Activated T-cell treated with anti-CD3 and anti-CD28 coated beads for 4 hours (primary cell): ENCODE measurements at places on chromosomes 12 and 14.

DNA sequence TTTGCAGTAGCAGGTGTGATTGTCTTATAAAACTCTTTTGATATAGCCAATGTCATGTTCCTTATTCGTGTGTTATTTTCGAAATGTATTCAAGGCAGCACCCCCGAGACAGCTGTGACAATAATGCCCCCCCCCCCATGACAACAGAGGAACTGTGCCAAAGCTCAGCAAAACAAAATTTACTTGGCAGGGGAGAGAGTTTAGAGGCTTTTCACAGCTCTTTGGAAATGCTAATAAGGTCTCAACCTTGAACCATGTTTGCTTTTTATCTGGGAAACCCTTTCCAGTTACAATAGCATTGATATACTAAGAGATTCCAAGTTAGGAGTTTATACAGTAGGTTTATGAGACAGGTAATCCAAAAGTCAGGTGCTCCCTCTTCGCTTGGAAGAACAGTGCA, 56.4 kb upstream of the USP44 start:
- no peak for DNase-seq

- no peak for DNase-seq
Measured at GRCh38 chr12:57479376-57480115, at the start of gene ARHGAP9. TSS of gene ARHGAP9 (minus strand) at chr12:57479866. CDS start at chr12:57479406, 460 bp downstream.

- no peak for DNase-seq
Measured at GRCh38 chr14:95233702-95234241, 76.4 kb upstream of the DICER1 start.

GRCh38 chr12:50218386-50218785, 51.2 kb upstream of the CERS5 start:
- no peak for DNase-seq

DNA sequence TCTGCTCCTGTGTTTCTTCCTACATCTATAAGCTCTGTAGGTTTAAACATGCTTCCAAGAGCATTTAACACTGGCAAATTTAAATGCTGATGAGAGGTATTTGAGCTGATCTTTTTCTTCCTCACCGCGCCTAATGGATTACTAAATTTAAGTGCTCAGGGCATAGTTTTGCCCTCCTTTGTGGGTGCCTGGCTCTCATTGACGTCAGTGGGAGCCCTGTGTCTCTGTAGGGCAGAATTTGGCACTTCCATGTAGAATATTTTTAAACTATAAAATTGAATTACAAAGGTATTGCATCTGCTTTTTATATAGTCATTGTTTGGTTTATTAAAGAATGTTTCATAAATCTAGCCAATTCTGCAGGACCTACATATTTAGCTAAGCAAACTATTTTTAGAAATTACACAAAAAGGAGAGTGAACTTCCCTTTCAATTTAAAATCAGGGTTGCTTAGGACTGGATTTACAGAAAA, 444.8 kb downstream of the AEBP2 start:
- no peak for DNase-seq

DNA sequence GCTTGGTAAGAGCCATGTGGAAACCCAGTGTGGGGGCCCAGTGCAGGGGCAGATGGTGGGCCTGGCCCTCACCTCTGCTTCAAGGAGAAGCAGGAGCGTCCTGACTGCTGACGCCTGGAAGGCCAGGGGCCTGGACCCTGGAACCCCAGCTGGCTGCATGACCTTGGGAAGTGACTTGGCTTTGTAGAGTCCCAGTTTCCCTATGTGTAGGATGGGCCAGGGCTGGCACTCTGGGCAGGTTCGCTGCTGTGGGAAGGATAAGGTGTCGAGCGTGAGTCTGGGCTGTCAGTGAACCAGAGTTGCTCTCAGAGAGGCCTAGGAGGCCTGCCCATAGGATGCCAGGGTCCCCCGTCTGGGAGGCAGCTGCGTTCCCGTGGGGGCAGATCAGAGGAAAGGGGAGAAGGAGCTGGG, 43.2 kb downstream of the TRAFD1 start:
- DNase-seq = no peak

GRCh38 chr12:101172316-101172715, 37.7 kb downstream of the SLC5A8 start:
- no peak for DNase-seq

- DNase-seq = no peak
Measured at GRCh38 chr12:906062-906585, 43.4 kb downstream of the RAD52 start.

DNA sequence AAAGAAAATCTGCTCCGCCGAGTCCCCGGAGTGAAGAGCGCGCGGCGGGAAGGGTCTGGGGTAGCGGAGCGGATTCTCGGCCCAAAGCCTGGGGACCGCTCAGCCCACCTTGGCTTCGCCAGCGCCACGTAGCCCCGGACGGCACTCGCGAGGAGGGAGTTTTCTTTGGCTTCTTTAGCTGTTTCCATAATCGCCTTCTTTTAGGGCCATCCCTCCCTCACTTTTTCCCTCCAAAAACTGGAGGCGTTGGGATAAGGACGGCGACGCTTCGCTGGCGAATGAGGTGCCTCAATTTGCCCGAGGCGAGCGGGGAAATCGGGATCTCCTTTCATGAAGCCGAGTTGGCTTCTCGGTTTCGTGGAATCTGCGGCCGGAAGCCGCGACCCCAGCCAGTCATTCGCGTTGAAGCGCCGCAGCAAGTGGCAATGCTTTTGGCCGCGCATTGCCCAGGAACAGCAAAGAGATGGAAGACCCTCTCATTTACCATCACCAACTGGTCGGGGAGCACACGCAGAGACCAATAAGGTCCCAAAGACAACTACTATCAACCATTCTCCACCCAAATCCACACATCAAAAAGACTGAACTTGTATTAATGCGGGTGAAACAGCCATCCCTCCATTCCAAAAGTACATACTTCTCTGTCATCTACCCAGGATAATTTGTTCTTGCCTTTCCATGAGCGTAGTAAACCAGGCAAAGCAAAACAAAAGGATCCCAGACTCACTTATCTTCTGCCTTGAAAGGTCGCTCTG, 8.4 kb upstream of the SIX1 start:
- DNase-seq = no peak

DNA sequence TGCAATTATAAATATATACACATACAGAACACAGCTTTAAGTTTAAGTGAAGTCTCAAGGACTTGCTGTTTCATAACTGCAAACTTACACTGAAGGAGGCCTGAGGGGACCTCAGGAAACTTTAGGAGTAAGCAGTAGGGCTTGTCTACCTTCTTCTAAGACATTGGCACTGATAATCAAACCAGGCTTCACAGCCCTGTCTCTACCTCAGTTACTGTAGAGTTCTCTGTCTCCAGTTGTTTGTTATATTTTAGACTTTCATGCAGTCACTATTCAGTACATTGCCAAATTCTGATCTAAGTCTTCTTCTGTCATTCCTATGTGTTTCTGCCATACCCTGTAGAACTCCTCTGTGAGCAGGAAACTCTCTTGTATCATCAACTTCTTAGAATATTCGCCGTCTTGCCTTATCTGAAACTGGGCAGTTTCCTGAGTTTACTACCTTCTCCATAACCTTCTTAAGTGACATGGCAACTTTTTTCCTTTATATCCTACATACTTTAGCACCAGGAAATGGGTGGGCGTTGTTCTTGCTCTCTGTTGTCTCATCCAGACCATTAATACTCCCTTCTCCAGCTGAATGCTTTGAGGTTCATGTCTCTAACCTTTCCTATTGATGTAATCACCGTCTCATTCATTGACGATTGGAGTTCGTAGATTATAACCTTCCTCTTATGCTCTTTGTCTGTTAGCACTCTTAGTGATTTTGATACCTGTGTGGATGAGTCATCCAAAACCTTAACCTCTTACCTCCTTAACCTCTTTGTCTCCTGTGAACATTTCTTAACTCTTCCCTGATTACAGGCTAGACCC, 11.4 kb downstream of the APAF1 start:
- DNase-seq = no peak

DNA sequence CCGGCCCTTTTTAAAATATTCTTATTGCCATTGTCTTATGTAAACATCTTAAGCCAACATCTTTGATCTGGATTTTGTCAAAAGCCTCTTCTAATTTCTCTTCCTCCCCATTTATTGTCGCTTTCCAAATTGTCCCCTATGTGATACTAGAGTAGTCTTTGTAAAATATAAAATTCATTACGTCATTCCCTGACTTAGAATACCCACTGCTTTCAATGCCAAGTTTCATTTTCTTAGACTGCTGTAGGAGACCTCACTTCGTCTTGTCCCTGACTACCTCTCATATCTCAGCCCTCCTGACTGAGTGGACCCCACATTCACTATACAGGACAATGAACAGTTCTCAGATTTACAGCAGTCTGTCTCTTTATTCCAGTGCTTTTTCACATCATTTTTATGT, 633.9 kb upstream of the LMO3 start:
- no peak for DNase-seq

- no peak for DNase-seq
Measured at GRCh38 chr14:80587096-80587724, 354.3 kb downstream of the CEP128 start.

DNA sequence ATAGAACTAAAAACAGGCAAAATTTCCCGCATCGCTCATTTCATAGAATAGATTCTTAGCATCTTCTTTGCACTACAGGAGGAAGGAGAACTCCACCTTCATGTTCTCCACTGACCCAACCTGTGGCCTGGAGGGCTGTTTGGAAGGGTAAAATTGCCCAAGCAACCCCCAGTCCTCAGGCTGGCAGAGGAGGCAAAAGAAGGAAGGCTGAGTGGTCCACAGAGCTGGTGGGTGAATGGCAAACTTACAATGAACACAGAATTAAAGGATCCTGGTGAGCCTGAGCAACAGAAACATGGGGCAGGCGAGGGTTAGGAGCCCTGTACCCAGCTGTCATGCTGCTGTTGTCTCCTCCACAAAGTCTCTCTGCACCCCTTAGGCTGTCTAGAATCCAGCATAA, 25.1 kb downstream of the SENP1 start:
- no peak for DNase-seq

GRCh38 chr12:120774169-120774916, 48.7 kb downstream of the ACADS start:
- no peak for DNase-seq

DNA sequence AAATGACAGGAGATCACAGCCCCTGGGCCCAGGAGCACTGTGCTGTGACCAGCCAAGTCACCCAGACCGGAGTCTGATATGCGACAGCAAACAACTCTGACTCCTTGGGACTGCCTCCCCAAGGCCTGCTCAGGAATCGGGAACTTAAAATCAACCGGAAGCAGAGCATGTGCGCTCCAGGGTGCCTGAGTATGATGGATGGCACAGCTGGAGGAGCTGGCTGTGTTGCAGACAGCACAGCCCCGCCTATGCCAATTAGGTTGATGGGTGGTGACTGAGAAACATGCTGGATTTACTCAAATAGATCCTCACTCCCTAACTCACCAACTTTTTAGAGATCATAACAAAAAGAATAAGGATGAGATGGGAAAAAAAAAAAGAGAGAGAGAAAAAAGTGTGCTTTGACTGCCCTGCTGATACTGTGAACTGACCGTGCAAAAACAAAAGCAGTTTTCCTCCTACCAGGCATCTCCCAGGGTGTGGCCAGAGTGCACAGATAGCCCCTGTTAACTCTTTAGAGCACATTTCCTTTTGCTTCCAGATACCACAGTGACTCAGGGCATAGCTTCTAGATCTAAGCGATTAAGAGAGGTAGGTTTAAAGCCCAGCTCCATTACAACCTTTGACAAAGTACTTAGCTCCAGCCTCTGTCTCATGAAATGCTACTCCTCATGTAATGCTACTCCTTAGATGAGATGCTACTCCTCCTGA, 27.4 kb upstream of the STON2 start:
- DNase-seq = no peak

DNA sequence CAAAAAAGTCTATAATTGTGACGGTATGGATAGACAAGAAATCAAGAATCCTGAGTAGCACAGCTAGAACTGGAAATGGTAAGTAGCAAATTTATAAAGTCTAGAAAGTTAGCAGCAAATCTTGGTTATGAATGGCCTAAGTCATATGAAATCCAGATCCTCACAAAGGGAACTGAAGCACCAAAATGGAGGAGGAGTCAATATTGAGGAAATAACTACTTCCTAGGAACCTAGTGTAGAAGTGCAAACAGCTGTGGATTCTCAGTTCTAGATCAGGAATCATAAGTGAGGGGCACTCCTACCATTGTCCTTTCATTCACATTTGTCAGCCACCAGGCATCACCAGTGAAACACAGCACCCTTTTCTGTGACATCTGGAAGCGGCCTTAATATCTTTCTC, 202.2 kb upstream of the DCN start:
- DNase-seq = no peak

GRCh38 chr12:116597886-116598285, 38.7 kb downstream of the MAP1LC3B2 start:
- DNase-seq = no peak

DNA sequence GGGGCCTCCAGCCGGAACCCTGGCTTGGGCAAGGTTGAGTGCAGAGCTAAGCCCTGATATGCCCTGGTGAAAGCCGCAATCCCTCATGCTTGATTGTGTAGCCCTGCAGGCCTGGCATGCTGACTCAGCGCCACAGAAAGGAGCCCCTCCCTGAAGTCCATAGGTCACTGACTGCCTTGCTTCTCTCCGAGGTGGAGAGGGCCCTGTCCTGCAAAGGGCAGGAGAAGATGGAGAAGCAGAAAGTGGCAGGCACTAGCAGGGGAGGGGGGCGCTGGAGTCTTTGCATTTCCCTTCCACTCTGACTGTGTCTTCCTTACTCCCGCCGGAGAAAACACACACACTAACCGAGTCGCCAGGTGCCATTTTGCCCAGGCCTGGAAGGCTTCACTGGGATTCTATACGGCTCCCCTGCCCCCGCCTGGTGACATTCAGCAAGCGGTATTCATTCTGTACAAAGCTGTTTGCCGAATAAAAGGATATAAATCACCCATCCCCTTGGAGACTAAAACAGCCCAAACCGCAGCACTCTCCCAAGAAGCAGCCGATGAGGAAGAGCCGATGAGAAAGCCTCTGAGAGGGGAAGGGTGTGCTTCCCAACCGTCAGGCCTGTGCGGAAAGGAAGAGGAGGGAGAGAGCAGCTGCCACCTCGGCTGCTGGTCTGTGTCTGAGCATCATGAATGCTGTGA, 69.8 kb downstream of the SLC6A12 start:
- no peak for DNase-seq

GRCh38 chr12:24902511-24903328, 46.2 kb downstream of the BCAT1 start:
- no peak for DNase-seq

GRCh38 chr14:65872536-65872935, 460.0 kb downstream of the FUT8 start:
- DNase-seq = no peak
